ENCODE measurements at places on chromosomes 5 and 9.

GRCh38 chr5:55392669-55393068, 84.9 kb downstream of the MTREX start:
- DNase-seq = no peak

- DNase-seq = no peak
Measured at GRCh38 chr9:120742951-120743416, 28.7 kb upstream of the MEGF9 start.

DNA sequence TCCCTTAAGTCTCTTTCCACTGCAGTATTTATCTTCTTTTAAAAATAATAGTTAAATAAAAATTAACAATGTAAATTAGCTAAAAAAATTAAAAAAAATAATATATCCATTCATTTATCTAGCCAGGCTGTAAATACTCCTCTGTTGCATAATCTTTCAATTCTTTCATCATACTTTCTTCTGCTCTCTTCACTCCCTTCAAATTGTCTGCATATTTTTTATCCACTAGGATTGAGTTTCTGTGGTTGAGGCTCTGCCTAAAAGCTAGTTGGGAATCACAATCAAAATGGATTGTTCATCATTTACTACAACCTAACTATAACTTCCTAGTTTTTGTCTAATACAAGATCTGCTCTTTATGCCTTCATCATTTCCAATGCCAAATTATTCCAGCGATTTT, 182.2 kb downstream of the PDE4D start:
- no peak for DNase-seq

- no peak for DNase-seq
Measured at GRCh38 chr9:133778336-133779013, 40.3 kb upstream of the SARDH start.

DNA sequence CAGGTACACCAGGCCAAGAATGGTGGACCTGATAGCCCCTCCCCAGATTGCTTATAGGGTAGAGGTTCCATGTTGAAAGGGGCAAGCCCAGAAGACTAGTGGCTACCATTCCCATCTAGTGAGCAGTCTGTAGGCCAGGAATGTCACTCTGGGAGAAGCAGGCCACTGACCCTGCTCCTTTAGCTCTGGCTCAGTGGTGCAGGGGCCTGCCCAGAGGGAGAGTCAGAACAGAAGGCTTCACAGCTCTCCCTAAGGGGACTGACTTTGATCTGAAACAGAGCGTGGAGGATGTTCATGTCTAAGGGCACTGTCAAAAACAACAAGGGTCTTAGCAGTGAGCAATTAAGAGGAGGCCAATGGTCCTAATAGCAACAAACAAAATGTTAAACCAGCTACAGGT, 81.7 kb downstream of the ZNF354C start:
- no peak for DNase-seq
